ENCODE measurements at places on chromosomes 12 and 14.

- DNase-seq = no peak
Observed at GRCh38 chr12:80262346-80262745, 163.0 kb downstream of the OTOGL start.

GRCh38 chr14:89702073-89702875, 252.3 kb downstream of the EFCAB11 start:
- no peak for DNase-seq

GRCh38 chr12:113135178-113136127, at the start of gene RASAL1:
Gene RASAL1, minus strand, starts transcription at chr12:113135761. Its CDS starts 299 bp downstream, at chr12:113135462.
- DNase-seq = peak; percentile 65

DNA sequence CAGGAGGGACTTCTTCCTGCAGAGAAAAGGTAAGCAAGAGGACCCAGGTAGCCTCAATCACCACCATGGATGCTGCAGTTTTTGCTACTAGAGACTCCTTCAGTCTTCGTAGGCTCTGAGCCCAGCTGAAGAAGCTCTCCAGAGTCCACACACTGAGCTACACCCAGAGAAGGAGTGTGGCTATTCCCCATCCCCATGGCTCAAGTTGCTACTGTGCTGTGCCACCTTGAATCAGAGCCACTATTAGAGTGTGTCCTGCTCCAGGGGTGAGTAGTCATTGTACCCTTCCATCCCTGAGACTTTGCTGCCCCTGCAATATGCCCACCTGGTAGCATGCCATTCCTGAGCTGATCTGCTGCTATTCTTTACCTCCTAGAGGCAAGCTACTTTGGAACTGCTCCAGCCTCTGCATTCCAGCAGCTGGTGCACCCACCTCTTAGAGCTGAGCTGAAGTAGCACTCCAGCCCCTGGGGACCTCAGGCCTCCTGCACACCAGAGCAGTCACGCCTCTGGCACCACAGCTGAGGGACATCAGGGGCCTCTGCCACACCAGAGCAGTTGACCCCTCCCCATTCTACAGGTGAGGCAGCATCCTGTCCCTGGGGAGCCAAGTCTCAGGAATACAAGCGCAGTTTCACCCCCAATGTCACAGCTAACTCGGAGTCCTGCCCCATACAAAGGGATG, 213.0 kb downstream of the TRHDE start:
- DNase-seq = no peak

DNA sequence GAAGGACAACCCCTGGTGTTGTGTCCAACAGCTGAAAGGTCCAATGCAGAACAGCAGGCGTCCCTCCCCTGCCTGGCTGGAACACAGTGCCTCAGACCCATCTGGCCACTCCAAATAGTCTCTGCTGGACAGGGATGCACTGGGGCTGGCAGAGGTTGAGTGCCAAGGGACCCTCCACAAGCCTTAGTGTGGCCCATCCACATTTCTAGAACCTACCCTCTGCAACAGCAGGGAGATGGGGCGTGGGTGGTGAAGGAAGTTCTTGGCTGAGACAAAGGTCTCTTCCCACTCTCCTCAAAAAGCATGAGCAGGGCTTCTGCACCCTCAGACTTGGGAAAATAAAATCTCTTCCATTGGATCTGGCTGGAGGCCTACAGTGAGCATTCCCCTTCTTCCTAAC, 36.5 kb downstream of the LTBP2 start:
- no peak for DNase-seq

DNA sequence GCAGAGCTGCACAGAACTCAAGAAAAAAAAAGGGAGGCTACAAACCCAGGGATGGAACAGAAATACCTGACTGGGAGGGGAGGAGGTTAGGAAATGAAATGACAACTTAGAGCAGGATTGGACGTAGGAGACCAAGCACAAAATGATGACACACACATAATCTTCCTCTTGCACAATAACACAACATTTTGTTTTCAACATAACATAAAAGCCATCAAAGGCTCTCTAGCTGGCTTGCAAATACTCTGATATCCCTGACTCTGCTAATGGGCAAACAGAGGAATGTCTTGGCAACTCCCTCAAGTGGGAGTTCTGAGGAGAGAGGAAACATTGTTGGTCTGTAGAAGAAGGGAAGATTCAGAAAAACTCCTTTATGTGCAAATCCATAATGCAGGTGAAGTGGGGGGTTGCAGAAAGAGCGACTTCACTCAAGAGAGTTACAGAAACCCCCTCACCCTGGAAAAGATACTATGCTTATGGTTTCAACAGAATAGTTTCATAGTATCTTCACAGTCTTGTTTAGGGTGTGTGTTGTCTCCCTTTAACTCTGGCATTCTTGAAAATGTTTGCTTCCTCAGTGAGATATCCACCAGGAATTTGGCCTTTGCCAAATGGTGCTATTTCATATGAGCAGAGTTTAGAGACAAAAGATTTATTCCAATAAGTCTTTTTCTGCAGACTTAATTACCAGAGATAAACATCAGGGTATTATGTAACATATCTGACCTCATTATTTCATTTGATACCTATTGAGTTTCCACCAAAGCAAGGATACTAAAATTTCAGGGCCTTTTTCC, 43.8 kb upstream of the LTBP2 start:
- DNase-seq = no peak

DNA sequence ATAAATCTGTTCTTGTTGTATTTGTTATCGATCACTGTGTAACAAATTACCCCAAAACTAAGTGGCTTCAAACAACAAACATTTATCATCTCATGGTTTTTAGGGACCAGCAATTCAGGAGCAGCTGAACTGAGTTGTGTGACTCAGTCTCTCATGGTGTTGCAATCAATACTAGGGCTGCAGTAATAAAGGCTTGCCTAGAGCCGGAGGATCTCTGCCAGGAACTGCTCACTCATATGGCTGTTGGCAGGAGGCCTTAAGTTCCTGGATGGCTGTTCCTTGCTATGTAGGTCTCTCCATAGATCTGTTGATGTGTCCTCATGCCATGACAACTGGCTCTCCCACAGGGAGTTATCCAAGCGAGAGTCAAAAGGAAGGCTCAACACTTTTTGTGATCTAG, 3.8 kb upstream of the PSMC6 start:
- DNase-seq = no peak

DNA sequence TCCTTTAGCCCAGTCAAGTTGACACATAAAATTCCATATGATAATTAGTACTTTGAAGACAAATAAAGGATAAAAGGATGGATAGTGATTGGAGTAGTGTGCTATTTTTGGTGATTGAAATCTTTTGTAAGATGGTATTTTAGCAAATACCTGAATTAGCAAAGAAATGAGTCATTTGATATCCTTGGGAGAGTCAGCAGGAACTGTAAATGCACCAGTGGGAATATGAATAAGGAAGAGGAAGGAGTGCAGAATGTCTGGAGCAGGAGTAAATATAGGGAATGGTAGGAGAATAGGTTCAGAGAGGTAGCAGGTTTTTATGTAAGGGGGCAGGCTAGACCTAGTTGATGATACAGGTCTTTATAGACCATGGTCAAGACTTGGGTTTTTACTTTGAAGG, 75.0 kb downstream of the TRMT5 start:
- DNase-seq = no peak

DNA sequence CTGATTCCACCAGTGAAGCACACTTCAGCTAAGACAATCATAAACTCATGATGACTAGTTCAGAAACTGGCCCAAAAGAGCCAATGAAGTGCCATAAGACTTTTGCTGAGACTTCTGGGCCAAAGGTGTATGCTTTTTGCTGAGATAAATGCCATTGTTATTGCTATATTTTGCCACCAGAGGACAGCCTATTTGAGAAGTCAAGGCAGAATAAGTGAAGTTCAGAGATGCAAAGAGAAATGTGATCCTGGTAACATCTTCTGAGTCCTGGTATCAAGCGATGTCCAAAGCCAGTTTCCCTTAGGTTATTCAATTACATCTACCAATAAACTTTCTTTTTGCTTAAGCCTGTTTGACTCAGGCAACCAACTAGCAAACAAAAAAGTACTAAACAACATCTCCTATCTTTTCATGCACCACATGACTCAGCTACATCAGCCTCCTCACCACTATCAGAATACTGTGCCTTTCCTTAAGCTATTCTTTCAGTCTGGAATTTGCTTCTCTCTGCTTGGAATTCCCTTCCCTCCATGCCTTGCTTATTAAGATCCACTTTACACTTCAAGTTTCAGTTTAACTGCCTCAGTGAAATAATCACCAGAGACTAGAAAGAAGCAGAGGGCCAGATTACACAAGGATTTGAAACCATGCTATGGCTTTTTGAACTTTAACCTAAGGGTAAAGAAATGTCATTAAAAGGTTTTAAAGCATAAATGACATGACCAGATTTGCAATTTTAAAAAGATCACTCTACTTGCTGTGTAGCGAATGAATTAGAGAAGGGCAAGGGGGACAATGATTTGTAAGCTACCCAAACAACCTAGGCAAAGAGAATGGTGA, 14.0 kb downstream of the CRY1 start:
- no peak for DNase-seq

- DNase-seq = no peak
Observed at GRCh38 chr12:98417266-98417665, 98.1 kb upstream of the TMPO start.

- DNase-seq = no peak
Observed at GRCh38 chr12:131135311-131135785, 181.6 kb downstream of the ADGRD1 start.

DNA sequence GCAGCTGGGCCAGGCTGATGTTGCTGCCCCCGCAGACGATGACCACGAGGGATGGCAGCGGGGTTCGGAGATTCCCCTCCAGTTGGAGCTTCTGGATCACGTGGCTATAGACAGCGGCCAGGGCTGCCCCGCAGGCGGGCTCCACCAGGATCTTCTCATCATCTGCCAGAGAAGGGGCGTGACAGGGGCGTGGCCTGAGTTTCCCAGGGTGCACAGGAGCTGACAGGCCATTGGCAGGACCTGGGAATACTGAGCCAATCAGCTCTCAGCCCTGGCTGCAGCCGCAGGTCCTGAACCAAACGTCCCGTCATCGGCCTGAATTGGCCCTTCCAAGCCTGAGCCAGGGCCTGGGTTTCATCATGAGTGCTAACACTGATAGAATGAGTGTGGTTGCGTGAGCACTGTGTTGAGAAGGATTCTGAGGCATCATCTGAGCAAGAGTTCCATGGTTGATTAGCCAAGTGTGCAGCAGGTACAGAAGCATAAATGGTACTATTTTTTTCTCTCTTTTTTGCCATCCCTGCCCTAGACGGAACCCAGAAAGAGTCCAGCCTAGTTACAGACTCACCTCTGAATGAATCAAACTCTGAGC, 10.6 kb downstream of the SDS start:
- DNase-seq = no peak

GRCh38 chr12:65894088-65894487, 69.8 kb downstream of the HMGA2 start:
- no peak for DNase-seq

DNA sequence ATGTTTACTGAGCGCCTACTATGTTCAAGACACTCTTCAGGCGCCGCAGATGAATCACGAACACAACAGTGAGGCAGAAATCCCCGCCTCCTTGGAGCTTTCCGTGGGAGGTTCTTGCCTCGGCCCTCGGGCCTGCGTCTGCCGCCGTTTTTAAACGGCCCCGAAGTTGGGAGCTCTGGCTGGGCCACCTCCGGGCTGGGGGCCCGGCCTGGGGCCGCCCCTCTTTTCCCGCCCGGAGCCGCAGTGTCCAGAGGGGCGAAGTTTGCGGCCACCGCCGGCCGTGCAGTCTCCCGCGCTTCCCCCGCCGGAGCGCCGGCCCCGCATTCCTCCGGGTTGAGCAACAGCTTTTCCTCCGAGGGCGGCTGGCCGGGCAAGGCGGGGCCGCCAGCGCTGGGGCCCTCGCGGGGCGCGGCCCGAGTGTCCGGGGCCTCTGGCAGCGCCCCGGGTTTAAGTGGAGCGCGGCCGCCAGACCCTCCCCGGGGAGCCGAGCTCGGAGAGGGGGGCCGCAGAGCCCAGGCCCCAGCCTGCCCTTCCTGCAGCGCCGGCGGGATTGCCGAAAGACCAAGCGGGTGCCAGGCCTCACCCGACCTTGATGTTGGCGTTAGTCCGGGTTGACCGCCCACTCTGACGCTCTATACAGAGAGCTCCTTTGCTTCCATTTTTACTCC, 18.7 kb upstream of the CTDSP2 start:
- DNase-seq = peak; percentile 67

DNA sequence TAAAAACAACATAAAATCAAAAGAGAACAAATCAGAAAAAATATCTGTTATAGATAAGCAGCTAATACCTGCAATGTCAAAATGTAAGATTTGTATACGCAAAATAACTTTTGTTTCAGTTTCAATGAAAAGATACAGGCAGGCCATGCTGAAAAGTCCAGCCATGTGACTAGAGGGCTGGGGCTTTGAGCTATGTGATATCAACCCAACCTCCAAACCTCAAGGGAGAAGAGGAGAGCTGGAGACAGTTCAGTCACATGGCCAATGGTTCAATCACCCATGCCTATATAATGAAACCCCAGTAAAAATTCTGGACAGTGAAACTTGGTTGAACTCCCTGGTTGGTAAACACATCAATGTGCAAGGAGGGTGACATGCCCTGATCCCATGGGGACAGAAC, 5.3 kb downstream of the COX16 start:
- DNase-seq = no peak

GRCh38 chr12:128111951-128112350, 155.0 kb upstream of the TMEM132C start:
- no peak for DNase-seq

GRCh38 chr14:90703841-90704737, 112.1 kb downstream of the TTC7B start:
- no peak for DNase-seq
